Neuronal stem cell (in vitro differentiated cells): ENCODE measurements at places on chromosomes 16 and 17.

GRCh38 chr17:31155208-31155810, 60.5 kb downstream of the NF1 start:
- no peak overlapping the region for H3K4me3 ChIP-seq
- no peaks in the 10 kb centered on the region for H3K36me3 ChIP-seq
- H3K27ac ChIP-seq, result no peak overlapping the region
- H3K4me1 ChIP-seq, result no peaks in the 10 kb centered on the region
- DNase-seq, result no peak
- H3K27me3 ChIP-seq, result no peaks in the 10 kb centered on the region

- no peaks in the 10 kb centered on the region for H3K27me3 ChIP-seq
- no peak for DNase-seq
- H3K36me3 ChIP-seq, result peaks cover 31% of the 10 kb centered on the region
Measured at GRCh38 chr17:80248894-80249710, 11.6 kb upstream of the RNF213 start.

GRCh38 chr17:10681866-10682446, 15.4 kb downstream of the SCO1 start:
- H3K36me3 ChIP-seq, result peaks cover 96% of the 10 kb centered on the region
- no peaks in the 10 kb centered on the region for H3K27me3 ChIP-seq
- DNase-seq, result no peak
- H3K4me1 ChIP-seq, result no peaks in the 10 kb centered on the region
- no peak overlapping the region for H3K27ac ChIP-seq

- no peak overlapping the region for H3K4me3 ChIP-seq
- H3K4me1 ChIP-seq, result peaks cover 10% of the 10 kb centered on the region
- no peaks in the 10 kb centered on the region for H3K27me3 ChIP-seq
- no peak overlapping the region for H3K27ac ChIP-seq
- H3K36me3 ChIP-seq, result no peaks in the 10 kb centered on the region
Measured at GRCh38 chr17:63929860-63930766, 2.0 kb downstream of the CD79B start.
